CD4-positive, alpha-beta T cell (primary cell): ENCODE measurements at places on chromosomes 2 and 18.

DNA sequence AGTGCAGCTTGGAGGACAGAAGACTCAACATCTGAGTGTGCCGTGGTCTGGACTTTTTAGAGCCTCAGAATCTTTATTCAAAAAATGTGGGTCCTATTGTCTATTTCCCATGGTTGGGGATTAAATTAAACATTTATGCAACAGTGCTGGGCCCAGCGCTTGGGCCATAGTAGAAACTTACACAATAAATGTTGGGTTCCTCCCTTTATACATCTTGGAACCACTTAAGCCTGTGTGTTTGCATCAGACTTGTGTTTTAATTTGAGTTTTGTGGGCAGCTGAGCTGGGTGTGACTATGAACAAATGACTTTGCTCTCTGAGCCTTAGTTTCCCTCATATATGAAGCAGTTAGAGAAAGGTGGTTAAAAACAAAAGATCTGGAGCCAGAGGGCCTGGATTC is 56.6 kb downstream of the THNSL2 start:
- no peak for DNase-seq

DNA sequence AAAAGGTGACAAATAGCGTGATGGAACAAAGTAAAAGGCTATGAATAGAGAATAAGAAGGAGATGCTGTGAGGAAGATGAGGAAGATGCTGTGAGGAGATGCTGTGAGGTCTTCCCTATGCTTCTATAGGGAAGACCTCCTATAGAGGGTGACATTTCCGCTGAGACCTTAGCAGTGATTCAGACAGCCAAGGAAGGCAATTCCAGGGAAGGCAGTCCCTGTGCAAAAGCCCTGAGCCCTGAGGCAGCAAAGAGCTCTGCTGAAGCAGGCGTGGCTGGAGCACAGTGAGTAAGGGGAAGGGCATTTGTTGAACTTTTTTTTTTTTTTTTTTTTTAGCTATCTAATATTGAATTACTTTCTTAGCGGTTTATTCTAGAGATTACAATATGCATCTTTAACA is 142.7 kb upstream of the FOSL2 start:
- no peak for DNase-seq

- DNase-seq: no peak
Observed at GRCh38 chr2:55923091-55923981, at the start of gene EFEMP1. Gene EFEMP1 (minus strand): TSS chr2:55923782. CDS start chr2:55922440, 1,342 bp downstream.

- DNase-seq: no peak
Observed at GRCh38 chr18:40738321-40738880, 1216.6 kb upstream of the PIK3C3 start.

DNA sequence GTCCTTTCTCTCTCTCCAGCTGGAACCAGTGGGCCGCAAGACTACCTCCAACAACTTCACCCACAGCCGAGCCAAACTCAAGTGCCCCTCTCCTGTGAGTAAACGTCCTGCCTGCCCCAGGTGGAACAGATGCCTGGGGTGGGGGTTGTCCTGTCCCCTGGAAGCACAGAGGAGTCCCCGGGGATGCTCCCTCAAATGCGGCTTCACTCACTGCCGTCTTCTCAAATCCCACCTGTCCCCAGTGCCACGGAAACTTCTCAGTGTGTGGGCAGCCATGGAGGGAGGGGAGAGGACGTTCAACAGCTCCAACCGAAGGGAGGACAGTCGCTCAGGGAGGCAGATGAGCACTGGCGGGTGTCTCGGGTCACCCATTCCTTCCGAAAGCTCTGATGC is 110.7 kb upstream of the PPP1CB start:
- DNase-seq: no peak

- DNase-seq: no peak
Observed at GRCh38 chr2:231393149-231394131, 2.1 kb upstream of the B3GNT7 start.

- no peak for DNase-seq
Observed at GRCh38 chr2:218066926-218067515, 2.0 kb upstream of the RUFY4 start.

GRCh38 chr2:158578703-158579330 is 122.1 kb downstream of the PKP4 start:
- no peak for DNase-seq

DNA sequence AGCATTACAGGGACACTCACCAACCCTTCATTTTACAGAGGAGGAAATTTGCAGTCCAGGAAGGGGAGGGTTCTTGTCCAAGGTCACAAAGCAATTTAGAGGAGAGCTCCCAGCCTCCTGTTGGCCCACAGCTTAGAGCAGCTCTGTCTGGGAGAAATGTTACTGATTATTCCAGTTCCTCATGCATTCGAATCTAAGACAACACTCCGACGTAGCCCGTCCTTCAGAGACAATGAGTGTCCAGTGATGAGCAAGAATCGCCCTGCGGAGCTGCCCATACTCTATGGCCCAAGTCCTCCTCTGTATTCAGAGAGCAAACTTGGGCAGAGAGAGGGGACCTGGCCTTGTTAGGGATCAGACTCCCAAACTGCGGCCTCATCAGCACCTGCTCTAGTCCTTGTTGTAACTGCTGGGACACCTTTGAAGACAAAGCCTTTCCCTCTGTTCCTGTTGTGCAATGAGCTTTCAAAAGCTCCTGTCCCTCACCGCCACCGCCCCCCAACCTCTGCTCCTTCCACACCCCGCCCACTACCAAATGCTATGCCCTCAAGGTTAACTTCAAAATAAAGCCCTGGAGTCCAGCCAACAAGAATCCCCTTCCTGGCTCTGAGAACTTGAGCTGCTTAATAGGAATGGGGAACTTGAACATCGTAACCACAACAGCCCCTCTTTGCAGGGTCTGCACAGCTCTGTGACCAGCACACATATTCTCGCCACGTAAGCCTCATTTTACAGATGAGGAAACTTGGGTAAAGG is 234.8 kb upstream of the SMAD2 start:
- DNase-seq: no peak

DNA sequence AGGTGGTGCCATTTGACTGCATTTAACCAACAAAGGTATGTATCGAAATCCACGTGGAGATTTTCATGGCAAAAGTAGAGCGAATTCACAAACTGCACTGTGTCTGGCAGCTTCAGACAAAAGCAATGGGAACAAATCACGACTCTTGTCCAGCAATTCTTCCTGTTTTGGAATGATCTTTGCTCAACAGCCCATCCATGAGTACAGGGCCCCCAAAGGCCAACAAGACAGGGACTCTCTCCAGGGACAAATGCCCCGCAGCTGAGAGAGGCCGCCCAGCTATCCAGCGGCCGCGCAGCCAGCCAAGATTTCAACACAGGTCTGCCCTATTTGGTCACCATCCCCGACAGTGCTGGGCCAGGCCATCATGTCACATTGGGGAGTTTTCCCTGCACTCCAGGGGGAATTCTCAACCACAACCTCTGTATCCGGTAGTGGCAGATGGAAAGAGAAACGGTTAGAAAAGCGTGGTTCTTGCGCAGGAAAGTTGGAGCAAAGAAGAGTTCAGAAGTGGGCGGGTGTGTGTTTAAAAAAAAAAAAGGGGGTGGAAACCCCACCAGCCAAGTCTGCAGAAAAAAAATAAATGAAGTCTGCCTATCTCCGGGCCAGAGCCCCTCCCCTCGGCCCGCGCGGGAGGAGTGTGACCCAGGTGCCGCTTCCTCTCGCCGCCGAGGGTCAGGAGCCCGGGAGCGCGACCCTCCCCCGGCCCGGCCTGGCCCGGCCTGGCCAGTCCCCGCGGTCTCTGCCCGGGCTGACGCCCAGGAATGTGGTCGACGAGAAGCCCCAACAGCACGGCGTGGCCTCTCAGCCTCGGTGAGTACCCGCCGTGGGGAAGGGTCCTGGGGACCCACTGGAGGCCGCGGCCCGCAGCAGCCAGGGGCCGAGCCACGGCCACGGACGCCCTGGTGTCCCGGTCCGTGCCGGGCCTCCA is at the start of gene GYPC:
Gene GYPC (plus strand): TSS at position 659 of the 931 bp plus-strand sequence. CDS start 106 bp downstream, at position 765.
- peak; percentile 59 for DNase-seq

- no peak for DNase-seq
Observed at GRCh38 chr2:195333869-195334268, 323.2 kb upstream of the SLC39A10 start.

DNA sequence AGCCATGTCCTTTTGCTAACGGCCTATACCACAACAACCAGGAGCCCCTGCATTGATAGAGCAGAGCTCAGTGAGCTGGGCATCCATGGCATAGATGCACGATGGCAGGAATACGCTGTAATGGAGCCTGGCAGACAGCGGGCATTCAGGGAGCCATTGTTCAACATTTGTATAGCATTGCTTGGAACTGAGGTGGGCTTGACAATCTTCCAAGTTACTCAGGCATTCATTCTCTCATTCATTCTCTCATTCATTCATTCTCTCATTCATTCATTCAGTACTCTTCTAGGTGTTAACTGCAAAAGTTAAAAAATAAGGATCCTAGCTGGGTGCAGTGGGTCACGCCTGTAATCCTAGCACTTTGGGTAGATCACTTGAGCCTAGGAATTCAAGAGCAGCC is 62.7 kb downstream of the MYOM1 start:
- no peak for DNase-seq

GRCh38 chr2:39568561-39569006 is 97.1 kb upstream of the TMEM178A start:
- no peak for DNase-seq

DNA sequence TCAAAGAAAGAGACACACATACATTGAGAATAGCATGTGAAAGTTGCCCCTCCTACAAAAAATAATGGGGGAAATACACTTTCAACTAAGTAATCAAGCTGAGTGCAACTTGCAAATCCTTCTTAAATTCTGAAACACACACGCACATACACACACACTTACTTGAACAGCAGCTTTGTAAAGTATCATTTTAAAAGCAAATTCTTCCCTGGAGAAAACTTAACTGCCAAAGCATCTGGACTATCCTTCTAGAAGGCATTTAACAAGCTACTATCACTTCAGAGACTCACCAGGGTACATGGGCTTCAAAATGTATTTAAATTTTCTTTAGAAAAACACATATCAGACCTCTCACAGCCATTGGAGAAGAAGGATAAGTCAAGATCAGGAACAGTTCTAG is 15.3 kb downstream of the GAREM1 start:
- no peak for DNase-seq

DNA sequence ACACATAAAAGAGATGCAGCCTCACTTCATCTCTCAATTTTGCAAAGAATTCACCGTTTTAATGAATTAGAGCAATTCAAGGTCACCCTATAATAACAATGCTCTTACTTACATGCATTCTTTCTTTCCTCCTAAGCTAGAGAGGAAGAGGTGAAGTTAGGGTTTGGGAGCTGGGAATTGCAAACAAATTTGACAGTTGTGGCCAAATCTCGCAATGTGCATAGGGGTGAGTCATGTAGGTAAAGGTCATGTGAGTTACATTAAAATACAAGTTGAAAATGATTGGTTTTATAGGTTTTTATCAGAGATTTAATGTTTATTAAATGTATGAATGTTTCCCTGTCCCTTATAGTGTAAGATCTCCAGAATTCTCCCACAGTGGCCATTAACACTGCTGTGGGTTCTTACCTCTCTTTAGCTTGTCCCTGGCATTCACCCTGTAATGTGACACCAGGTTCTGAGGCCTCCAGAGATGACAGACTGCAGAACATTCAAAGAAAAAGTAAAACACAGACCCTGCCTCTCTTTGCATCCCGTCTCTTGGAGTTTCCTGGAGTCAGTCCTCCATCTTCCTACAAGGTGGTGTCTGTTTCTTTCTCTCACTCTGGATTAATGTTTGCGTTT is 53.7 kb upstream of the LGALSL start:
- no peak for DNase-seq

DNA sequence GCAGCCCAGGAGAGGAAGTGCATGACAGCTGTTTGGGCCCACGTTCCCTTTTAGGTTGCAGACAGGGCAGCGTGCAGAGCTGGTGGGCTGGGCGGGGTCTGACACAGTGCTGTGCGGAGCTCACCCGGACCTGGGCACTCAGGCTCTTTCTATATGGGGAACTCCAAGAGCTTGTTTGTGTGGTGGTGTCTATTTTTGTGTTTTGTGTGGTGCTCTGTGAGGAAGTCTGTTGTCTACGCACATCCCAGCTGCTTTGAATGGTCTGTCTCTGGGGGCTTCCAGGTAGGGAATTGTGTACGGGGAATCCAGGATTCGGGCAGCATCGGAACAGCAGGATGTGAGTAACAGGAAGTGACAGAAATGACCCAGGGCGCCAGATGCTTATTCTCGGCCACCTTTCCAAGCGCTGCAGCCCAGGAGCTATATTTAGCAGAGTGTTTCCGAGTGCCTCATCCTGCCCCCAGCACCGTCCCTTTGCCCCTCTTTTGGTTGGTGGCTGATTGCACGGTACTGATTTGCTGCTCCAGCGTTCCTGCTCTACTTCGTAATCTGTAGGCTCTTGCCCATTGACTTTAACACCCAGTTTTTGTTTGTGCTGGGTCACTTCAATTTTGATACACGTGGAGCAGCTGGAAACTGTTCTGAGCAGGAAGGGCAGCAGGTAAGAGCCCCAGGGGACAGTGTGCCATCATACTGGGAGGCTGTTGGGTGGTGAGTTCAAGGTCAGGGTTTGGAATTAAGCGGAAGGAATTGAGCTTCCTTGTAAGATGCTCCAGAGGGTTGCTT is 64.7 kb downstream of the DGKD start:
- peak; percentile 37 for DNase-seq

DNA sequence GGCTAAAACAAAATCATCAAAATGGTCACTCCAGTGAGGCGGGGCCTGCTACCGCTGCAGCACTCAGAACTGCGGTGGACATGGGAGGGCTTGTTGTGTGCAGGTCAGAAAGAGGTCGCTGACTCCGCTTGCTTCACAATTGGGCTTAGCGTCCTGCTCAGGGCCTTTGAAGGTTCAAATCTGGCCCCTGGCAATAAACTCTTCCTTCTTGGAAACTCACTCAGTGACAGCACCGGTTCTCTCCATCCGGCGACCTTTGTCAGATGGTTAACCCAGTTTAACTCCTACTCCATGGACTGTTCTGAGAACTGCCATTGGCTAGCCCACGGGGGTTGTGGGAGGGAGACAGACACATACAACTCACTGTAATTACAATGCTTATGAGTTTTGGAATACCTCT is 29.0 kb upstream of the LAPTM4A start:
- DNase-seq: no peak

GRCh38 chr2:50991602-50992001 is 40.3 kb downstream of the NRXN1 start:
- no peak for DNase-seq

DNA sequence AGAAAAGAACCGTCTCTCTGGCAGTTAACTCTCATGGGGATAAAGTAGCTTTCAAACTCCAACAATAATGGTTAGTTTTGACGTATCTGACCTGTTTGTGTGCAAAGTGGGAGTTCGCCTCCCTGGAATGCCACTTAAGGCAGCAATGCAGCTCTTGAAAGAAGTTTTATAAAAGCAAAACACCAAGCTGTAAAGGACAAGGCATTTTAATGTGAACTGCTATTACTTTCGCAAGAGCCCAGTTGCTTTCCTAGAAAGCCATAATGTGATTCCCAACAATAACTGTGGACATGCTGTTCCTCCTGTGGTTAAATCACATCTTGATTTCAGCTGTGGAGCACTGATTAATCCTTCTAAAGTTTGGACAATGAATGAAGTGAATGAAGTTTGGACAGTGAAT is 303.7 kb downstream of the PTPRM start:
- DNase-seq: no peak
